ENCODE measurements at places on chromosomes 11 and 22.

- DNase-seq = no peak
Observed at GRCh38 chr22:46107753-46108563, 42.4 kb upstream of the PPARA start.

GRCh38 chr11:74070723-74071492 is 62.0 kb upstream of the UCP3 start:
- DNase-seq = no peak

DNA sequence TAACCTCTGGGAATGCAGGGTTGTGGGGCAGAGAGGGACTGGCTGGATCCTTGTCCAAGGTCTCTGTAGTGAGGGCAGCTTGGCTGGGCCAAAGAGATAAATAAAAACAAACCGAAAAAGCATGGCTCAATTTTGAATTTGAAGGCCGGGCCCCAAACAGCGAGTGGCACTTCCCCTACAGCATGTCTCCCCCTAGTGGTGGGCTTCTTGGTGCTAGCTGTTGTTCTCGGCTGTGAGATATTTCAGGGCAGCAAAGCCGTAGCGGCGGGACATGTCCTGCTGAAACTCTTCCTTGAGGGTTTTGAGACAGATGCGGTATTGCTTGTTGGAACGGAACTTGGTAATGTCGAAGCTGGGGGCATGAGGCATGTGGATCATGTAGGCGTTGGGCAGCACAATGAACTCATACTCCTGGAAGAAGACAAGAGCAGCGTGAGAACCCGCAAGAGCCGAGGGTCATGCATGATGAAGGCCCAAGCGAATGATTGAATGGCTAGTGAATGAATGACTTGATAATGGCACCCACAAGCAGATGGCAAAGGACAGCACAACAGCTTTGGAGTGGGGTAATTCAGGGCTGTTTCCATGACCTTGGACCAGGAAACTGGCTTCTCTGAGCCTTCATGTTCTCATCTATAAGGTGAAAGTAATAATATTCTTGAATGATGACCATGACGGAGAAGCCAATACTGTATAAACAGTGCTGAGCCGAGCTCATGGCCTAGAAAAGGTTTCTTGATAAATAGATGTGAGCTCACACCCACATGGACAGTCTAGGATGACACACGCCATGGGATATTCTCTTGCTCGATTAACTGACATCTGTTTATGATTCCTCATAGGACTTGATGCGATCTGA is 216.3 kb upstream of the SYN3 start:
- DNase-seq = no peak

- peak; percentile 2 for DNase-seq
Observed at GRCh38 chr11:9574622-9575259, 1.3 kb downstream of the WEE1 start.

- DNase-seq = no peak
Observed at GRCh38 chr11:127063241-127063640, 62.7 kb upstream of the KIRREL3 start.

GRCh38 chr11:73866586-73866996 is 10.1 kb downstream of the COA4 start:
- DNase-seq = no peak

DNA sequence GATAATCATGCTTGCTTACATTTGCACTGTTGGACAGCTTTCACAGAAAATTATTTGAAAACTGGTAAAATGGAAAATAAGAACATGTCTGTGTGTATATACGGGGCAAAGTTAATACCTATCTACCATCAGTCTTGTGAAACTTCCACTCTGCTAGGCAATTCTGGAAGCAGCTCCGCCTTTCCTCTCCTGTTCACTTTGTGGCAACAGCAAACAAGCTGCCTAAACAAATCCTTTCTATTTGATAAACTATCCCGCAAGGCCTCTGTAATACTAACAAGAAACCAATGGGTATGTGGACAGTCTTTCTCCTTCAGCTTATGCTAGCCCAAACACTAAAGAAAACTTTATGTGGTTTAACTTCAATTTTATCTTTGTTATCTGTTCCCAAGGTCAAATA is 39.2 kb upstream of the RAPSN start:
- no peak for DNase-seq

DNA sequence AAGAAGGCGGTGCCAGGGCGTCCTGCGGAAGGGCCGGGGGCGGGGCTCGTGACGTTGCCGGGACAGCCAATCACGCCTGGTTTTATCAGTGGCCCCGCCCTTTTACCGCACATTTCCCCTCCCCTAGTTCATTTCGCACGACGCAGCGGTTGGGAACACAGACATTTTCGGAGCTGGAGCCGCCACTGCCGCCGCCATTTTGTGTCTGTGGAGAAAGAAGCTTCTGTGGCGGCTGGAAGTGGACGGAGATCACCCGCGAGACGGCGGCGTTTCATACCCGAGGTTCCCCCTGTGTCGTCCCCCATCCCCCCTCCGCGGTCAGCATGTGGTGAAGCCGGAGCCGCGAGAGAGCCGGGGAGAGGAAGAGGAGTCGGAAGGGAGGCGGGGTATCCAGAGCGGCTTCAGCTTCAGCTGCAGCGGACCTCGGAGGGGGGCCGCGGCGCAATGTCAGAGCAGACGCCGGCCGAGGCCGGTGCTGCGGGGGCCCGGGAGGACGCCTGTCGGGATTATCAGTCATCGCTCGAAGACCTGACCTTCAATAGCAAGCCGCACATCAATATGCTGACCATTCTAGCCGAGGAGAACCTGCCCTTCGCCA is at the start of gene PCF11:
PCF11 (plus strand) TSS at position 136 of the 598 bp plus-strand sequence; CDS start at position 445, 309 bp downstream.
- DNase-seq = no peak

- no peak for DNase-seq
Observed at GRCh38 chr11:86717817-86718501, 45.5 kb upstream of the ME3 start.

- DNase-seq = no peak
Observed at GRCh38 chr22:25360411-25360810, 141.0 kb downstream of the CRYBB2 start.

DNA sequence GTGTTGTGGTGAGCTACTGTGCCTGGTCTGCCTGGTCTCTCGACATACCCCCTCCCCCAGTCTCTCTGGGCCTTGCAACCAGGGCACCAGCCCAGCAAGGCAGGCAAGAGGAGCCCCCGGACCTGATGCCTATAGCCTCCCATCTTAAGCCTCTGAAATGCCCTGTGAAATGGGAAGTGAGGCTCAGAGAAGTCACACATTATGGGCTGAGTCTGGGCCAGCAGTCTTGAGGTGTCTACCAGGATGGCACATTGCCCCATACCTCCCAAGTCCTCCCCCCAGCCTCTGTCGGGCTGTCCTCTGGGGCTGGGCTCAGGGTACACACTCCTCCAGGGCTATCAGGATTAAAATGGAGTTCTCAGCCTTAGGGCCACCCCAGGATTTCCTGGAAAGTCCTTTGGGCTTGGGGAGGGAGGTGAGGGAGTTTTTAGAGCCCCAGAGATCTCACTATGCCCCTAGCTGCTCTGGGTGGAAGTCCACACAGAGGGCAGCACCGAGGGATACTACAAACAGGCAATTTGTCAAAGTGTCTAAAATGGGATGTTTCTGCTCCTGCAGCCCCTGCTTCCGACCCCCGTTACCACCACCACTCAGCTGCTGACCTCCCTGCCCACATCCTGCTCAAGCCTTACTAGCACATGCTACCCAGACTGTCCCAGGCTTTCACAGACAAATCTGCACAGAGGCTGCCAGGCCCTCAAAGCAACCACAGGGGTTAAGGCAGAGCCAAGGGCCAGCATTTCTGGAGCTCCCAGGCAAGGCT is 3.1 kb upstream of the SH3BP1 start:
- DNase-seq = no peak

DNA sequence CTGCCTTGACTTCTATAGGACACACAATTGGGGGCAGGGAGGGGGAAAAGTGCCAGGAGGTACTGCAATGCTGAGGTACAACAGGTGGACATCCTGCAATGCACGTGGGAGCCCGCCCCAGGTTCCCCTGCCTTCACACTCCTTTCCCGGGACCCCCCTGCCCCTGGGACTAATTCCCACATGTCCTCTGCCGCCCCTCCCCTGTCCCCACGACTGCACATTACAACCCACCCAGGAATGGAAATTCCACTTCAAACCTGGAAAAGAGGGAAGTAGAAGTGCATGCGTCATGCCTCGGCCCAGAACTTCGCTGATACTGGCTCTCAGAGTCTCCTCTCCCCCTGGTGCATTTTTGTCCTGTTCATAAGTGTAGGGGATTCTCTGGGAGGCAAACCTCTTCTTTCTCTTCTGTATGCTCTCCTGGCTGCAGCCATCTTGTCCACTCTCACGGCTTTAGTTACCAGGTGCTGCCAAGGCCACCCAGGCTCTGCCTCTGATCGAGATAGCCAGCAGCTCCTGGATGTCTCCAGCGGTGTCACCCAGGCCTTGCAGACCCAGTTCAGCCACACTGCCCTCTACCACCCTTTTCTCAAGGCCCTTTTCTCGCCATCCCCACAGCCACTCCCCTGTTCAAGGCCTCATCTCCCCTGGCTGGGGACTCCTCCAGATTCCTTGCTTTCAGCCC is 43.7 kb downstream of the GDPD5 start:
- no peak for DNase-seq

GRCh38 chr11:75069473-75069872 is 27.2 kb downstream of the OR2AT4 start:
- DNase-seq = no peak

DNA sequence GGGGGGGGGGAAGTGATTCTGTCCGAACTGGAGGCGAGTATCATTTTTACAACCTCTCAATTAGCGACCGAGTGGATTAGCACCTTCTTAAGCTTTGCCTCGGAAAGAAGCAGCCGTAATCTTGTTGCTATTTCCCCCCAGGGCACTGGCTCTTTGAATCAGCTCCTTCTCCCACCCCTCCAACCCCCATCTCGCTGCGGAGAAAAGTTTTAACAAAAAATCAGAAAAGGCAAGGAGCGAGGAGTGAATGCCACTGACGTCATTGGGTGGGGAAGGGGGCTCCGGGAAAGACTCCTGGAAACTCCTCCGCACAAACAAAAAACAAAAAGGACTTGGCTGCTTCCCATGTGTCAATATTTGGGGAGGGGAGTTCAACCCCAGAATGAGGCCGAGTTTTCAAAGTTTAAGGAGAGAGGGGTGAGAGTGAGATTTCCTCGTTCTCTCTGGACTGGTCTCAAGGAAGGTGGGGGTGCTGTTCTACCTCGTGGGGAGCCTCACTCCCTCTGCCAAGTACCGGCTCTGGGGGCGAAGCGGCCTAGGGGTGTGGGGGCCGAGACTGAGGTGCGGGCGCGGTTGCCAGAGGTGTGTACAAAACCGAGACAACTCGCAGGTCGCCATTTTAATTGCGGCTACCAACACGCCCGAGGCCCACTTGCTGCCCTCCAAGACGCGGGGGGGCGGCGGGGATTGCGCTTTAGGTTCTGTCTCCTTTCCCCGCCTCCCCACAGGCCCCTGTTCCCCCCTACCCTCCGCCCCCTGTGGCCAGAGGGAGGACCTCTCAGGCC is 2.5 kb upstream of the PAX6 start:
- no peak for DNase-seq

DNA sequence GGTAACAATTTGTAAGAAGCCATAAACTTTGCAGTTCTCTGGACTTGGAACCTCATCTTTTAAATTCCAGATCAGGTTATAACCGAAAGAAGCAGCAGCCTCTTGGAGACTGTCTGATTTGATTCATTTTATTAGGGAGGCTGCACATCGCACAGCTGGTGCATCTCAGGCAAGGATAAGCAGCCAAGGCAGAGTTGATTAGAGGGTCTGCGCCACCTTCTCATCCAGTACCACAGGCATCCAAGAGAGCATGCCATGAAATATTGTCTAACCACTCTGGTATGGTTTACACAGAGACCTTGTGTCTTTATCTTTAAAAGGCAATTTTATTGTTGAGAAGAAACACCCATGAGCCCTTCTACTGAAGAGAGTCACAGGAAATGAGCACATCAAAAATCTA is 16.2 kb upstream of the CWF19L2 start:
- no peak for DNase-seq
